Hematopoietic multipotent progenitor cell (in vitro differentiated cells): ENCODE measurements at places on chromosomes 3 and 15.

DNA sequence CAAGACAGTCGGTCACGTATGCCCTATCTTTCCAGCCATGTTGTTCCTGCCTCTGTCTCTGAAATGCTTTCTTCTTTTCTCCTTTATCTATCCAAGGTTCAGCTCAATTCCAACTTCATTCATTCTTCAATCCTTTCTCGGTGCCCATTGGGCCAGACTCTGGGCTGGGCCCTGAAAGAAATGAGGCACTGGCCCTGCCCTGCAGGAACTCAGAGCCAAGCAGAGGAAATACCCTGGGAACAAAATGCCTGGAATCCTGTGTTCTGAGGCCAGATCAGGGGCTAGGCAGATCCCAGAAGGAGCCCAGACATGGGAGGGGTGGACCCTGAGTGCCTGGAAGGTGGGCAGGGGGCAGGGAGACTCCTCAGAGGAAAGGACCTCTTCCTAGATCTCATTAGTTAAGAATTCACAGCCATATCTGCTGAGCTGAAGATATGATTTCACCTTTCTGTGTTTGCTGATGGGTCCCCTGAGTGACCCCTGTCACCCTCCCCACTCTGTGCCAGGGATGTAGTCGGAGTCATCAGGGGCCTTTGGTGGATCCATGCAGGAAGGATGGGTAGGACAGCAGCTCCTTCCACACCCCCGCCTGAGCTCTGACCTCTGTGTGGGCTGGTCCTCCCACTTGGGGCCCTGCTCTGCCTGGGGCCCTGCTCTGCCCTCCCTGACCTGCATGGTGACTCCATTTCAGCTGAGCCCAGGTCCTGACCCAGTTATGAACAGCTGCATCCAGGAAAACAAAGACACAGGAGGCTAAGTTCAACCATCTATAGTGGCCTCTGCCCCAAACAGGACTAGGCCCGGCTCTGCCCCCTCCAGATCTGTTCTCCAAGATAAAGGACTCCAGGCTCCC, 5.3 kb upstream of the DAPK2 start:
- DNase-seq = no peak

- DNase-seq = no peak
Observed at GRCh38 chr3:168049367-168049974, 46.3 kb downstream of the GOLIM4 start.

DNA sequence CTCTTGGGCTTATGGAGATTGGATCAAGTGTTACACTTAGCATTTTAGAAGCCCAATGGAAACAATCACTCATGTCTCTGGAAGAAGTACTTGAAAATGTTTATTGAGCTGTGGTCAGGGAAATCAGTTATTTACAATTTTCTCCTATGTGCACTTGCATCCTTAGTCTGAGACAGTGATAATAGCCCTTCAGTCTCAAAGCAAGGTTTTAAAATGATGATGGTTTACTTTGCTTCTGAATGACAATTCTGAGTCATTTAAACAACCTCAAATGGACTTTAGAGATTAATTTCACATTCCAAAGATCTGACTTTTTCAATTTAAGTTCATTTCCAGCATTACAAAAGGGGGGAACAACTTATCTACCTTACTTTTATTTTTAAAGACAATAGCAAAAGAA, 20.1 kb downstream of the TIPARP start:
- no peak for DNase-seq

GRCh38 chr3:138434276-138434874, at the start of gene ESYT3:
TSS of gene ESYT3 (plus strand) at chr3:138434616. CDS start at chr3:138434799, 183 bp downstream.
- peak; percentile 71 for DNase-seq

GRCh38 chr15:41331833-41332193, 578 bp downstream of the OIP5 start:
- DNase-seq = no peak

GRCh38 chr3:27859821-27860220, 137.7 kb upstream of the EOMES start:
- DNase-seq = no peak

GRCh38 chr3:24608701-24609390, 114.2 kb upstream of the THRB start:
- DNase-seq = no peak

DNA sequence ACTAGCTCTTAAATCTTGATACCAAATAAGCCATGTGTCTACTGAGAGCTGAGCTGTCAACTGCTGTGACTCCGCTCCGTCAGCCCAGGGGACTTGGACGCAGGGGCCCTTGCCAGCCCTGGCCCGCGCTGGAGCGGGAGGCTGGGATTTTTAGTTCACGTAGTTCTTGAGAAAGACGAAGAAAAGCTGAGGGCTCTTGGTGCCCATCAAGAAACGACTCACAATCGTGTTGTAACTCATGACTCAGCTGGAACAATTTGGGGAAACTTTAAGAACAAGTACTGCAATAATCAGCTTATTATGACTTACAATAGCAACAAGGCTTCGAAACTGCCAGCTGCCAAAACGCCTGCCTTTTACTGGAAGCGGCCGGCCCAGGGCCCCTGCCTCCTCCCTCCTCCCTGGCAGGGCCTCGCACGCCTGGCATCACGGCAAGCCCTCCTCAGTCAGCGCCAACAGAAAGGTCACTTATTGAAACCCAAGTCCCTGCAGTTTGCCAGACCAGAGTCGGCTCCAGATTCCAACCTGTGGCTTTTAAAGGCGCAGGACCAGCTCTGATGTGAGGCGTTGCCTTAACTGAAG, 60.3 kb downstream of the RGMA start:
- no peak for DNase-seq

DNA sequence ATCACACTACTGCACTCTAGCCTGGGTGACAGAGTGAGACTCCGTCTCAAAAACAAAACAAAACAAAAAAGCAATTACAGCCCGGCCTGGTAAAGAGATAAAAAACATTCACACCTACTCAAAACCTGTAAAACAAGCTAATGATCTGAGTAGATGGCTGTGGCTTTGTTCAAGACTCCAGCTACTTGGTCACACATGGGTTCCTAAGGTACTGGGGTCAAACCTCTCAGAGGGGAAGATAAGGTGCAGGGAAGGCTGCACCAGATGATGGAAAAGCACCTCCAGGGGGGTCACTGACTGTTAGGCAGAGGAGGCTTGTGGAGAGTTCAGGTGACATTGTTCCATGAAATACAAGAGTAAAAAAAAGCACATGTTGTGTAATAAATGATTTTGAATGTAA, 450.2 kb upstream of the WNT5A start:
- DNase-seq = no peak

DNA sequence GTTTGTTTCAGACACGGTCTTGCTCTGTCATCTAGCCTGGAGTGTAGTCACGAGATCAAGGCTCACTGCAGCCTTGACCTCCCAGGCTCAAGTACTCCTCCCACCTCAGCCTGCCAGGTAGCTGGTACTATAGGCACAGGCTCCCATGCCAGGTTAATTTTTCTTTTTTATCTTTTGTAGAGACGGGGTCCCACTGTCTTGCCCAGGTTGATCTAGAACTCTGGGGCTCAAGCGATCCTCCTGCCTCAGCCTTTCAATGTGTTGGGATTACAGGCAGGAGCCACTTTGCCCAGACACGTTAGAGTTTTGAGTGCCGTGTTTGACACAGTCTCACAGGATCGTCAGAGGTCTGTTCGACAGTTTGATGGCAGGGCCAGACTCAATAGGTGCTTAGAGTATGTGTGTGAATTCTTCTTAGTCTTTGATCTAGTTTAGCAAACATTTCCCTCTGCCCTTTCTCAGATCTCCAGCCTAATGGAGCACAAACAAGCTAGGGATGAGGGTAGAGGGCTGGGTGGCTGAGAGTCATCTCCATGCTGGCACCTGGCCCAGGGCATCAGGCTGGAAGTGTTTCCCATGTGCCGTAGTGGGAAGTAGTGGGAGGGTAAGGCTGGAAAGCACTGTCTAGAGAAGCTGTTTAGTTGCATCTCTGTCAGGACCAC, 66.1 kb upstream of the DLG1 start:
- no peak for DNase-seq
